ENCODE measurements at places on chromosomes 2 and 18. TPM values are rescaled to one million over a fixed set of nuclear protein-coding genes. Genes with fewer than 3 reads are reported as not detected.

Gene ZNF396
- 0.69 TPM for total RNA-seq

Gene REG3A
- not detected for total RNA-seq

Gene GNAL
- 4.8 TPM for total RNA-seq

Gene VWA3B
- 0.43 TPM for total RNA-seq

Gene LRP1B
- not detected for total RNA-seq

Gene PPP1R1C
- 1.8 TPM for total RNA-seq

Gene KCNIP3
- total RNA-seq, result 1.0 TPM

Gene G6PC2
- total RNA-seq, result not detected

Gene EVA1A
- total RNA-seq, result 12.3 TPM

Gene TMEM17
- 5.1 TPM for total RNA-seq

Gene NEUROD1
- total RNA-seq, result not detected

Gene SMPD4
- 78.6 TPM for total RNA-seq

Gene CIB4
- total RNA-seq, result not detected

Gene SLC5A7
- total RNA-seq, result not detected

Gene ADAM23
- total RNA-seq, result 10.3 TPM

Gene ANKRD30BL
- not detected for total RNA-seq

Gene CFAP65
- total RNA-seq, result 0.14 TPM

Gene CRYGC
- not detected for total RNA-seq

Gene MAP3K19
- total RNA-seq, result not detected

Gene IL1B
- 0.18 TPM for total RNA-seq

Gene GALNT13
- total RNA-seq, result 9.9 TPM

Gene SP140L
- total RNA-seq, result 3.3 TPM

Gene FTCDNL1
- total RNA-seq, result 2.3 TPM

Gene SERPINB8
- 12.5 TPM for total RNA-seq

Gene DOCK10
- 46.7 TPM for total RNA-seq

Gene TMSB10
- 8,608 TPM for total RNA-seq

Gene SS18
- total RNA-seq, result 48.2 TPM

Gene ERICH2
- total RNA-seq, result not detected

Gene CD8B2
- total RNA-seq, result not detected

Gene KCNS3
- total RNA-seq, result 1.2 TPM

Gene REEP1
- total RNA-seq, result 1.3 TPM

Gene APOB
- not detected for total RNA-seq

Gene PRKAG3
- total RNA-seq, result not detected

Gene PPP1R7
- 61.4 TPM for total RNA-seq

Gene SNORC
- 9.3 TPM for total RNA-seq

Gene CTDSP1
- total RNA-seq, result 77.3 TPM

Gene UGT1A4
- total RNA-seq, result not detected

Gene MTIF2
- total RNA-seq, result 51.0 TPM

Gene ASPRV1
- total RNA-seq, result 0.37 TPM

Gene SERPINB10
- total RNA-seq, result not detected

Gene REG3G
- total RNA-seq, result not detected

Gene DLGAP1
- not detected for total RNA-seq

Gene STAT4
- 3.2 TPM for total RNA-seq

Gene CELF4
- total RNA-seq, result not detected

Gene MRO
- 0.16 TPM for total RNA-seq

Gene AQP12A
- not detected for total RNA-seq

Gene RAX
- not detected for total RNA-seq

Gene ANKRD30B
- not detected for total RNA-seq

Data from A549 treated with CpdA at 1 μM for 4 hours (cell line).